Stimulated activated CD4-positive, alpha-beta T cell treated with anti-CD3 and anti-CD28 coated beads, Interleukin-12 subunit alpha, Interleukin-12 subunit beta, amount 100 ng/mL, for 24 hours (primary cell): ENCODE measurements at places on chromosomes 12 and 14.

GRCh38 chr12:123898673-123899072 is 74.0 kb downstream of the CCDC92 start:
- no peak for DNase-seq

DNA sequence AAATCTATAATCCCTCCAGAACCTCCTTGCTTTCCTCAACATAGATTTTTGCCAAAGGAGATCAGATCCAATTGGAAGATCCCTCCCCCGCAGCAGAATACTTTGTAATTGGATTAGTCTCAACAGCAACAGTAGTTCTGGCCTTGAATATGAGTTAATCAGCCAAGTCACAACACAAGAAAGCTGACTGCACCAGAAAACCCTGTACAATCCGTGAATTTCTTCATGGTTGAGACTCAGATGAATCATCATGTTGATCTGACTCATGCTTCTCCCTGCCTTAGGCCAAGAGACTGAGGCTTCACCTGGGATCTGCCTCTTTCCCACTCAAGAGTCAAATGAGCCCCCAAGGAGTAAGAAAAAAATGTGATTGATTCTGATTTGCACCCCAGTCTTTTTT is 3.0 kb upstream of the METTL17 start:
- DNase-seq, result no peak

- no peak for DNase-seq
These were observed 16.7 kb upstream of the MAP1LC3B2 start for GRCh38 chr12:116542345-116542956.

DNA sequence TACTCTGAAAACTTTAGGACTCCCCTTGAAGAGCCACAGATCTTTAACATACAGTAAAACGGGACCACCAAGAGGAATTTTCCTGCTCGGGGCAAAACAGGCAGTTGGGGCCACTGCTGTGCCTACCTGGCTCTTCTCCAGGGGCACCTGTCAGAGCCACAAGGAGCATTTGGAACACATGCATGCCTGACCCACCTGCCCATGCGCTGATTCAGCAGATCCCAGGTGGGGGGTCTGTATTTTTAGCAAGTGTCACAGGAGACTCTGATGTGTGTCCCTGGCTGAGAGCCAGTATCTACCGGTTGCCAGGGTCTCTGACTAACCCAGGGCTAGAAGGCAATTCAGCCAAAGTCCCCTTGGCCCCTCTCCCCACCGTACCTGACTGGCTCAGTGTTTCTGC is 6.5 kb downstream of the CTDSP2 start:
- no peak for DNase-seq

DNA sequence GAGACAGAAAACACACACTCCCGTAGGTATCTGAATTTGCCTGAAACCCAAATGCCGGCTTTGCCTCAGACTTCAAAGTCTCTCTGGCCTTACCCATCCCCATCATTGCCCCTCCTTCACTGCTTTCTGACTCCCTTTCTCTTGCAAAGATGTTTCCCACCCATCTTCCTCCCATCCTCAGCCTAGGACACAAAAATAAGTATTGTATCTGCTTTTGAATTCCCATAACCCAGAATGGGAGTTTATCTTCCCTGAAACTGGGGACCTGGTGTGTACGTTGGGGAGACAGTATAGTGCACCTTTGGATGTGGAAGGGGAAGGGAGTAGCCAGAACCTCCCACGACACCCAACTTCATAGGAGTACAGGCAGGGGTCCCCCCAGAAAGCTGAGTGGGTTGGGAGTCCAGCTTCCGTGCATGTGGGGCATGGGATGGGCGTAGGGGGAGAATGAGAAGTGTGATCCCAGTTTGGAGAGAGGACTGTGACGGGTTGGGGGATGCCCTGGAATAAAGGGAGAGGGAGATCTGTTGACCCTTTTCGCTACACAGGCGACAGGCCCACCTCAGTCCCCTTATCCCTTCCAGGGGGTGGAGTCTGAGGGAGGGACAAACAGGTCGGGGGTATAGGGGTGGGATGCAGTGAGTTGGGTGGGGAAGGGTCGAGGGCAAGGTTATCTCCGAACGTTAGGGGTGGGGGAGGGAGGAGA is 488 bp upstream of the KIF5A start:
- no peak for DNase-seq

GRCh38 chr12:131131808-131132117 is 178.1 kb downstream of the ADGRD1 start:
- DNase-seq, result no peak
